NB4 (cell line): ENCODE measurements at places on chromosomes 4 and X.

GRCh38 chrX:44708470-44708869, 135.4 kb upstream of the DUSP21 start:
- DNase-seq: peak; percentile 27

DNA sequence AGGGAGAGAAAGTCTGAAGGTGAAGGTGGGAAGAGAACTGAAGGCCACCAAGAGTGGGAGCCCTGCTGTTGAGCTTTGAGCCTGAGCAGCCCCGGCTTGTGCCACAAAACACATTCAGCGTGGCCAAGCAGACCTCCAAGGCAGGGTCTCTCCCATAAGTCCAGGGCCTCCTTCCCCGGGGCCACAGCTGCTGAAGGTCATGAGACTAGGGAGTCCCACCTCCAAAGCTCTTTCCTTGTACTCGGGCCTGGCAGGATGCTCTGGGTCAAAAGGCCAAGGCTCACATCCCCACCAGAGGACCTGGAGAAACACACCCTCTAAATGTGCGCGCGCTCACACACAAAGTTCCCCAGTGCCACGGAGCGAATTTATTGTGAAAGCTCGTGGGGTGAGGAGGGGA, 3.5 kb upstream of the ARHGAP4 start:
- no peak for DNase-seq

- no peak for DNase-seq
Observed at GRCh38 chr4:80878218-80878617, 152.3 kb upstream of the BMP3 start.

DNA sequence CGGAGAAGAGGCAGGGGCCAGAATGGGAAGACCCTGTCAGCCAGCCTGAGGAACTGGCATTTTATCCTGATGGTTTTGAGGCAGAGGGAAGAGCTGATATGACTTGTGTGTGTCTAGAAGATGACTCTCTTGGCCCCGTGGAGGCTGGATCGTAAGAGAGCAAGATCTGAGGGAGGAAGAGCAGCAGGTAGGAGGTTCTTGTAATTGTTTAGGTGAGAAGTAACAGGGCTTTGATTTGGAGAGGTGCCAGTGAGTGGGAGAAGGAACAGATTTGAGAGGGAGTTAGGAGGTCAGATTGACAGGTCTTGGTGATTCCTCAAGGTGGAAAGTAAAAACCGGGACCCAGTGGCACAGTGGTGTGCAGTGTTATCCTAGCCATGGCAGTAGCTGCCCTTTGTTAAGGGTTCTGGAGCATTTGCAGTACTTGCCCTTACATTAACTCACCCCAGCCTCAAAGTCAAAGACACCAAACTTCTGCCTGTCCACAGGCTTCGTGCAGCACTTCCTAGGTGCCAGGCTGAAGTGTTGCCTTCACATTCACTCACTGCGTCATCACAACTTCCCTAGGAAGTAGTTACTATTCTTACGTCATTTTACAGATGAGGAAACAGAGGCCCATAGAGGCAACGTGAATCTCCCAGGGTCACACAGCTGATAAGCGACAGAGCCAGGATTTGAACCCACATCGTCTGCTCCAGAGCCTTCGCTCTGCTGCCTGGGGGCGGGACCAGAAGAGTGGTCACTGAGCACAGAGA, 23.7 kb downstream of the RTL5 start:
- DNase-seq: peak; percentile 58

DNA sequence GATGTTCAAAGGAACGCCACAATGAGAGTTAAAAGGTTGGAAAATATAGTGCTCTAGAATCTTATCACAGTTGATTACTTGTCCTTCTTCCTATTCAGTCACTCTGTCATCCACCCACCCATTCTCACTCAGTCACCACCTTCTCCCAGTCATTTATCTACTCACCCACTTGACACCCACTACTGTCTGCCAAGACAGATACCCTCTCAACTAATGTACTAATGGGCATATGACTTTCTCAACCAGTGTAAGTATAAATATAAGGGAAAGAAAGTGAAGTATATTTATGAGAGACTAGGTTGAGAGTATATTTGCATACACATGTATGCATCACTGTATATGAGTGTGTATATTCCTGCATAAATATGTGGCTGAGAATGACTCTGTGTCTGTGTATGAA, 20.0 kb downstream of the MID2 start:
- DNase-seq: no peak

DNA sequence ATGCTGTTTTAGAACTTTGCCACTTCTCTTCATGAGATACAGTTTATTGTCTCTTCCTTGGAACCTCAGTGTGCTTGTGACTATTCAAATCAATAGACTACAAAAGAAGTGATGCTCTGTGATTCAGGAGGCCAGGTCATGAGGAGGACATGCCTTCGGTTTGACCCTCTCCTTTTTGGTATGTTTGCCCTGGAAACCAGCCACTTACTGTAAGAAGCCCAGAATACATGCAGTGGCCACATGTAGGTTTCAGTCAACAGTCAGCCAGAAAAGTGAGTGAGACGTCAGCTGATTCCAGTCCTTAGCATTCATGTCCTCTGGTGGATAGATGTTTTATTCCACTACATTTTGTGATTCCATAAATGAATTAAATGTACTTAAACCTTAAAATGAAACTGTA, 328.7 kb downstream of the PCDH18 start:
- no peak for DNase-seq

DNA sequence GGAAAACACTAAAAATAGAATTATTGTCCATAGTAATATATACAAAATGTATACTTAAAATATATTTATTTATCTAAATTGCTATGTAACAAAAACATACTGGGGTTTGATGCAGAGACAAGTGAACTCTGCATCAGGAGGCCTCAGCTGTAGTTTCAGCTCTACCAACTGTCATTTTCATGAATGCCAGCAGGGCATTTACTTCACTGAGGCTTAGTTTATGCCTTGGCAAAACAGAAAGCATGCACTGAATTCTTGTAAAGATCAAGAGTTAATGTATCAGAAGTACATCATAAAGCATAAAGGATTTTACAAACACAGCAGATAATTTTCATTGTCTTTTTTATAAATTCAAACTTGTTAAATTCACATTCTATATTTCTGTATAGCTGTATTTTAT, 577.0 kb downstream of the C4orf33 start:
- peak; percentile 7 for DNase-seq

- DNase-seq: no peak
Observed at GRCh38 chr4:184807797-184808712, 17.7 kb downstream of the ACSL1 start.

- no peak for DNase-seq
Observed at GRCh38 chr4:183038436-183038835, 60.6 kb upstream of the WWC2 start.
